ENCODE measurements at places on chromosomes 6 and 20.

GRCh38 chr6:13710552-13711323 is 897 bp downstream of the RANBP9 start:
- H3K4me3 ChIP-seq = peak overlapping the region; percentile 85
- peak overlapping the region; percentile 80 for H3K27ac ChIP-seq
- DNase-seq = peak; percentile 8
- H3K4me1 ChIP-seq = no peaks in the 10 kb centered on the region
- no peaks in the 10 kb centered on the region for H3K36me3 ChIP-seq

- H3K36me3 ChIP-seq = no peaks in the 10 kb centered on the region
- no peak for DNase-seq
- H3K27ac ChIP-seq = no peak overlapping the region
- no peak overlapping the region for H3K4me3 ChIP-seq
- H3K4me1 ChIP-seq = no peaks in the 10 kb centered on the region
Observed at GRCh38 chr20:14778875-14779274, 441.5 kb upstream of the FLRT3 start.

GRCh38 chr6:169559592-169559991 is 142.2 kb downstream of the WDR27 start:
- DNase-seq = no peak
- no peaks in the 10 kb centered on the region for H3K36me3 ChIP-seq
- no peaks in the 10 kb centered on the region for H3K27me3 ChIP-seq
- no peak overlapping the region for H3K4me3 ChIP-seq
- H3K4me1 ChIP-seq = no peaks in the 10 kb centered on the region

DNA sequence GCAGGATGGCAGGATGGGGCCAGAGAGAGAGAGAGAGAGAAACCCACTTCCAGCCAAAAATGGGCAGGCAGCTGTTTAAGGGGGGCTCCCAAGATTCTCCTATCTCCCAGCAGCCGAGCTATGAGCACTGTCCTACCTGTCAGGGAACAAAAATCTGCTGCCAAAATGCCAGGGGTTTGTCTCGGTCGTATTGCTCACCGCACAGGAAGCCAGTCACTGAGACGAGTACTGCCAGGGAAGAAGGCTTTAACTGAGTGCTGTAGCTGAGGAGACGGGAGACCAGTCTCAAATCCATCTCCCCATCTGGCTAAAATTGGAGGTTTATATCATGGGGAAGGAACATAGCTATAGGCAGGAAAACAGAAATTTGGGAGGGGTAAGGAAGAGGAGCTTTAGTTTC is 22.3 kb downstream of the GGTLC1 start:
- H3K27me3 ChIP-seq = no peaks in the 10 kb centered on the region
- no peak overlapping the region for H3K4me3 ChIP-seq
- H3K4me1 ChIP-seq = no peaks in the 10 kb centered on the region
- no peak overlapping the region for H3K27ac ChIP-seq

DNA sequence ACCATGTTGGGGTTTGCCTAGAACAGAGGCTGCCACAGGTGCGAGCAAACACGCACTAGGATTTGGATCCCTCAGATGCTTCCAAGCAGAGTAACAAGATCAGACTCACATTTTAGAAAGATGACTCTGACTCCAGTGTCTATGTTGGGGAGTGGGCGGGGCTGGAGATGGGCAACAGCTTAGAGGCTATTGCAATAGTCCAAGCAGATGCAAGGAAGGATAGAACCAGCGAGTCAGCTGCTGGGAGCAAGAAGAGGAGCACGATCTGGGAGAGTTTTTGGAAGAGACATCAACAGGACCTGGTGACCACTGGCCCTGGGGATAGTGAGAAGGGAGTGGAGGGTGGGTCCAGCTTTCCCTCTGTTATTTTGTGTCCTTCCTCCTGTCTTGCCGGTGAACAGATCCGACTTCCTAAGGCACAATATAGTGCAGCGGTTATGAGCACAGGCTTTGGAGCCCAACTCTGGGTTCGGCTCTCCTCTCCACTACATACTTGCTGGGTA is 52.7 kb downstream of the FGD2 start:
- H3K36me3 ChIP-seq = no peaks in the 10 kb centered on the region
- no peaks in the 10 kb centered on the region for H3K27me3 ChIP-seq
- no peak overlapping the region for H3K4me3 ChIP-seq
- no peaks in the 10 kb centered on the region for H3K4me1 ChIP-seq

DNA sequence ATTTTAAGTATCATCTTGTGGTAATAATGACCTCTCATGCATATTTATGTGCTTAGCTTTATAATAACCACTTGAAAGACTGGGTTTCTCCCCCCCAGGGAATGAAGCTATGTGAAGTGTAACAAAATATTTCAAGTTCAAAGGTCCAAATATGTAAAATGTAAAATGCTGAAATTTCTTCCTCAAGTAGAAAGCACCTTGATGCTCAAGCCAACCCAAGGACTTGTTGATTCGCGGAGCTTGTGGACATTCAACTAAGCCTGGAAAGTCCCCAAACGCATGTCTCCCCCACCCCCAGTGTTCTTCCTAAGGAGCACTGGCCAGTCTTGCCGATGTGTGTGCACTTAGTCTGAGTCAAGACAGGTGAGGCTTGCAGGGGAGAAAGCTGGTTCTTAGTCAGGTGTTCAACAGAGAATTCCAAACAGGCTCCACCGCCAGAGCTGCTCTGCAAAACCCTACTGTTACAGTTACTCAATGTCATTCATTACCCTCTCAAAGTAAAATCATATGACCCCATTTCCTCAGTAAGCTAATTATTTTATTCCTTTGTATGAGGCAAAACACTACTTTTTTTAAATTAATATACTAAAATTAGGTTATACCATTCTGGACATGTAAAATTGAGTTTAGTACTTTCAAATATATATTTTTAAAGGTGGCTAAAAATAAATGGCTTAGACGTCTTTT is 46.9 kb upstream of the QKI start:
- no peaks in the 10 kb centered on the region for H3K4me1 ChIP-seq
- H3K27ac ChIP-seq = no peak overlapping the region
- no peak for DNase-seq

DNA sequence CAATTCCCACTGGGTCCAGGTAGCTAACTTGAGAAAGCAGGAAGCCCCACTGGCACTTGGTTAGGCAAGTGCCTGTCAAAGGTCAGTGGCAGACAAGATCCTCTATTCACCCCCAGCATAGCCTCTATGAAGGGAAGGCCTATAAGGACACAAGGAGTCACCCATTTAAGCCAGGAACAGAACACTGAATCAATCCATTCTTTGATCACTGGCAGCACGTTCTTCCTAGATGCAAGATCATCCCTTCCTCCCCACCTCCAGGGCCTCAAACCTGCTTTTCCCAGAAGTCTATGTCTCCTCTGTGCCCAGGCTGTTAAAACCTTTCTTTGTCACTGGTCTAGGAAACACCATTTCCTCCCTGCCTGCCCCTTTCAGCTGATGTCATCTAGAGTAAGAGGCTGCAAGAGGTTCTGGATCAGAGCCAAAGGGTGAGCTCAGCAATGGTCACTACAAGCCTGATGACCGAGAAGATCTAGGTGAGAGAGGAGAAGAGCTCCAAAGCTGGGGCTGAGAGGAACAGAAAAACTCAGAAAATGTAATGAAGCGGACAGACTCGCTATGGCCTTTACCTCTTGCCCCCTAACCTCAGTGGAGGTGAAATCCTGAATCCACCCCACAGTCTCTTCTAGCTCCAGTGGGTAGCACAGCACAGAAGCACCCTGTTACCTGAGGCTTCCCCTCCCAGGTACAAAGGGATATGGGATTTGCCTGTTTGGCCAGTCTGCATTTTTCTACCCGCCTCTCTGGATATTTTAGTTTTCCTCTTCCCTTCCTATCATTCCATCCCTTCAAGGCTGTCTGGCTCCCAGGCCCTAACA is 1.8 kb downstream of the GTPBP2 start:
- H3K4me1 ChIP-seq = peaks cover 13% of the 10 kb centered on the region
- peaks cover 36% of the 10 kb centered on the region for H3K36me3 ChIP-seq
- no peak overlapping the region for H3K27ac ChIP-seq
- H3K27me3 ChIP-seq = no peaks in the 10 kb centered on the region

DNA sequence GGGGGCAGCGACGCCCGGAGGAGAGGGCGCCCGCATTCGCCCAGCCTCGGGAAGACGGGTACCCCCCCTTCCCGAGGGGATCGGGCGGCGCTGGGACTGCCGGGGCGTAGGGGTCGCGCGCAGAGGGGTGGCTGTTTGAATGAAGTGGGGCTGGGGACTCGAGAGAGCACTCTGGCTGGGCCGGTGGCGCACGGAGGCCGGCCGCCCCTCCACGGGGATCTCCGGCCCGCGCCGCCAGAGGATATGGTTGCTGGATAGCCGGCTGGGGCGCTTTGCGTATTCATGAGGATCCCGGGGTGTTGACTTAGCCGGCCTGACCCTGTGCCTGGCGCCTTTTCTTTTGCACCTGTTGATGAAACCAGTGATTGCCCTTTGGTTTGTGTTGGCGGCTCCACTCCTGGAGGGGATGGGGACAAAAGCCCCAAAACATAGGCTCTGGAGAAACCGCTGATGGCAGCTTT is 469 bp downstream of the SYNJ2 start:
- H3K27me3 ChIP-seq = no peaks in the 10 kb centered on the region
- peak overlapping the region; percentile 73 for H3K27ac ChIP-seq
- H3K36me3 ChIP-seq = no peaks in the 10 kb centered on the region
- no peak for DNase-seq

DNA sequence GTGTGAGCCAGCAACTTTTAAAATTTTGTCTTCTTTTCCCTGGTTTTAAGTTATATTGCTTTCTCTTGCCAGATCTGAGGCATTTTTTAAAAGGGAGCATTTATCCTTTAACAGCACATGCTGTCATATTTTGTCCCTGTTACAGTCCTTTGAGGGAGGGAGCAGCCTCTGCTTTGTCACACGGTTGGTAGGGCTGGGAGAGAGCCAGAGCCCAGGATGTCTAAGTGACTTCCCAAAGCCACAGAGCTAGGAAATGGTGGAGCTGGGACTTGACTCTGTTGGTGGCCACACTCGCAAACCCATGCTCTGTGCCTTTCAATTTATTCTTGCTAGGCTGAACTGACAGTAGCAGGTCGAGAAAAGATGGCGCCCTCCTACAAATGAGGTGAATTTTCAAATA is 80.4 kb upstream of the IYD start:
- H3K4me1 ChIP-seq = no peaks in the 10 kb centered on the region
- no peaks in the 10 kb centered on the region for H3K27me3 ChIP-seq
- no peak overlapping the region for H3K4me3 ChIP-seq
- no peak overlapping the region for H3K27ac ChIP-seq
- H3K36me3 ChIP-seq = no peaks in the 10 kb centered on the region

- H3K4me1 ChIP-seq = no peaks in the 10 kb centered on the region
- DNase-seq = no peak
- no peak overlapping the region for H3K4me3 ChIP-seq
- no peaks in the 10 kb centered on the region for H3K36me3 ChIP-seq
- H3K27ac ChIP-seq = no peak overlapping the region
- H3K27me3 ChIP-seq = no peaks in the 10 kb centered on the region
Observed at GRCh38 chr6:56650191-56650590, 7.5 kb upstream of the DST start.

GRCh38 chr20:25579081-25579770 is 6.1 kb downstream of the NINL start:
- H3K36me3 ChIP-seq = no peaks in the 10 kb centered on the region
- H3K4me1 ChIP-seq = no peaks in the 10 kb centered on the region
- no peak for DNase-seq

- H3K4me3 ChIP-seq = no peak overlapping the region
- no peaks in the 10 kb centered on the region for H3K27me3 ChIP-seq
- no peak for DNase-seq
Observed at GRCh38 chr20:1533059-1533458, 24.4 kb downstream of the SIRPD start.

- H3K27ac ChIP-seq = no peak overlapping the region
- no peaks in the 10 kb centered on the region for H3K36me3 ChIP-seq
- no peak overlapping the region for H3K4me3 ChIP-seq
- H3K27me3 ChIP-seq = no peaks in the 10 kb centered on the region
Observed at GRCh38 chr6:138832182-138832581, 36.3 kb downstream of the ECT2L start.

- H3K27ac ChIP-seq = no peak overlapping the region
- DNase-seq = no peak
- H3K4me3 ChIP-seq = no peak overlapping the region
- no peaks in the 10 kb centered on the region for H3K27me3 ChIP-seq
- H3K36me3 ChIP-seq = peaks cover 6% of the 10 kb centered on the region
- peaks cover 3% of the 10 kb centered on the region for H3K4me1 ChIP-seq
Observed at GRCh38 chr20:25296094-25297093, 48.5 kb downstream of the PYGB start.

DNA sequence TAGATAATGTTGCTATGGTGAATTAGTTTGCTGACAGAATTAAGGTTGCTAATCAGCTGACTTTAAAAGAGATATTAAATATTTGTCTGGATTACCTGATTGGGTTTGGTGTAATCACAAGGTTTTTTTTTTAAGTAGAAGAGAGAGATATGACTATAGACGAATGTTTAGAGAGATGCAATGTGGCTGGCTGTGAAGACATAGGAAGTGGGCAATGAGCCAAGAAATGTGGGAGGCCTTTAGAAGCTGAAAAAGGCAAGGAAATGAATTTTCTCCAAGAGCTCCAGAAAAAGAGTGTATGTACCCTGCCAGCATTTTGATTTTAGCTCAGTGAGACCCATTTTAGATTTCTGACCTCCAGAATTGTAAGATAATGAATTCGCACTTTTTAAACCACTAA is 598.3 kb downstream of the PKHD1 start:
- H3K4me1 ChIP-seq = no peaks in the 10 kb centered on the region
- H3K27me3 ChIP-seq = no peaks in the 10 kb centered on the region
- no peak overlapping the region for H3K4me3 ChIP-seq
- no peak for DNase-seq
- no peaks in the 10 kb centered on the region for H3K36me3 ChIP-seq
- no peak overlapping the region for H3K27ac ChIP-seq

GRCh38 chr6:89495961-89496535 is 63.1 kb downstream of the ANKRD6 start:
- DNase-seq = no peak
- H3K27me3 ChIP-seq = no peaks in the 10 kb centered on the region
- no peak overlapping the region for H3K4me3 ChIP-seq
- no peaks in the 10 kb centered on the region for H3K4me1 ChIP-seq
- H3K36me3 ChIP-seq = no peaks in the 10 kb centered on the region

GRCh38 chr20:47594157-47594556 is 92.5 kb downstream of the NCOA3 start:
- H3K4me1 ChIP-seq = no peaks in the 10 kb centered on the region
- H3K36me3 ChIP-seq = no peaks in the 10 kb centered on the region
- DNase-seq = no peak
- H3K27me3 ChIP-seq = no peaks in the 10 kb centered on the region

GRCh38 chr20:33662172-33662571 is at the start of gene C20orf144:
Gene C20orf144, plus strand, starts transcription at chr20:33662327. Its CDS starts 19 bp downstream, at chr20:33662346.
- peak within 1 kb of the TSS; percentile 74 for H3K4me3 ChIP-seq
- H3K36me3 ChIP-seq = no peaks in the 10 kb centered on the region
- peak within 1 kb of the TSS; percentile 82 for H3K27ac ChIP-seq
- no peak for DNase-seq
- H3K4me1 ChIP-seq = peaks cover 29% of the 10 kb centered on the region

DNA sequence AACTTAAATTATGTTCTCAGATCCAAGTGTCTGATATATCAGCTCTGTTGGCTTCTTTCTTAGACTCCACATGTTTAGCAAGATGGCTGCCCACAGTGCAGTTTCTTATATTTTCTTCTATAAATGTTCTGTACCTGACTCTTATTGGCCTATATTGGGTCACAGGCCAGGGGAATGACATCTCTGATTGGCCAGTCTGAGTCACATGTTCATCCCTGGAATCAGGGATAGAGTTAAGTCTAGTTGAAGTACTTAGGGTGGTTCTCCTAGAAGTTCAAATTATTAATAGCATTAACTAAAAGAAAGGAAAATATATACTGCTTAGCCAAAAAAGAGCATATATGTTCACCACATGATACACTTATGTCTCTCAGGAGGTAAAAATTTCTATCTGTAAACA is 105.3 kb upstream of the SLC22A16 start:
- H3K27ac ChIP-seq = no peak overlapping the region
- H3K4me1 ChIP-seq = no peaks in the 10 kb centered on the region
- no peak for DNase-seq
- H3K36me3 ChIP-seq = no peaks in the 10 kb centered on the region

- DNase-seq = no peak
- no peak overlapping the region for H3K27ac ChIP-seq
- H3K4me3 ChIP-seq = no peak overlapping the region
- no peaks in the 10 kb centered on the region for H3K27me3 ChIP-seq
- no peaks in the 10 kb centered on the region for H3K36me3 ChIP-seq
Observed at GRCh38 chr6:63352069-63352543, 32.3 kb upstream of the LGSN start.
